ENCODE measurements at places on chromosomes 11 and 22.
A peak's percentile ranks its signal among the peaks of the same experiment; 100 is the strongest.

DNA sequence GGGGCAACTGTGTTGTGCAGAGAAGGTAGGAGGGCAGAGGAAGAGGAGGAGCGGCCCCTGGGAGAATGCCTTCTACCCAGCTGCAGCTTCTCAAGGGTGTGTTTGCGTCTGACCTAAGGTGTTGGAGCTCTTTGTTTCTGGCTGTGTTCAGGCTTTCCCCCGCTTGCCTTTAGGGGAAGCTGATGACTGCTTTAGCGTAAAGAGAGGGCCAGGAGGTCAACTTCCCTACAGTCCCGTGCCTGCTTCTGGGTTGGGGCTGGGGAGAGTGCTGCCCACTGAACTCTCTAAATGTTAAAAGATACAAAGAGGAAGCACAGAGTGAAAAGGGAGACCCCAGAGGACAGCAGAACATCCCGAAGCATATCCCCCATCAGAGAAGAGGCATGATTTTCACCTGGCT lies 99.2 kb downstream of the PTPRJ start:
- DNase-seq = no peak

GRCh38 chr22:27453725-27454124 lies 347.8 kb downstream of the MN1 start:
- DNase-seq = no peak

DNA sequence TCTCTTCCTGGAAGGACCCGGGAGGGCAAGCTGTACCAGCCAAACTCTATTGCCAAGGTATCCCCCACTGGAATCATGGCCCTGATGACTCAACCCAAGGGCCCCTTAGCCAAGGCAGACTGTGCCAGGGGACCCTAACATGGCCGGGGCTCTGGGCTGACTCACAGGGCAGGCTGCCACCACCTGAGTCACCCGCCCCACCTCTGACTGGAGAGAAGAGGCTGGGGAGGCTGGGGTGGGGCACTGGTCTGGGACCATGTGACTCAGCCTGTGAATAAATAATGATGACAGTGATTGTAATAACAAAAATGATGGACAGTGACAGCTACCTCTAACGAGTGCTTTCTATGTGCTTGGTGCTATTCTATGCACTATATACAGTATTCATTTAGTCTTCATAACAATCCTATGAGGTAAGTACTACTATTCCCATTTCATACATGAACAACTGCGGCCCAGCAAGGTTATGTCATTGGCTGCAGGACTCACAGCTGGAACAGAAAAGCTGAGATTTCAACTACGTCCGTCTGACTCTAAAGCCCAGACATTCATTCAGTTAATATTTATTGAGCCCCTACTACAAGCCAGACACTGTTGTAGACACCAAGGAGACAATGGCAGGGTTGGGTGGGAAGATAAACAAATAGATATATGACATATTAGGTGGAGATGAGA lies 84.2 kb downstream of the FBXO7 start:
- DNase-seq = peak; percentile 13

DNA sequence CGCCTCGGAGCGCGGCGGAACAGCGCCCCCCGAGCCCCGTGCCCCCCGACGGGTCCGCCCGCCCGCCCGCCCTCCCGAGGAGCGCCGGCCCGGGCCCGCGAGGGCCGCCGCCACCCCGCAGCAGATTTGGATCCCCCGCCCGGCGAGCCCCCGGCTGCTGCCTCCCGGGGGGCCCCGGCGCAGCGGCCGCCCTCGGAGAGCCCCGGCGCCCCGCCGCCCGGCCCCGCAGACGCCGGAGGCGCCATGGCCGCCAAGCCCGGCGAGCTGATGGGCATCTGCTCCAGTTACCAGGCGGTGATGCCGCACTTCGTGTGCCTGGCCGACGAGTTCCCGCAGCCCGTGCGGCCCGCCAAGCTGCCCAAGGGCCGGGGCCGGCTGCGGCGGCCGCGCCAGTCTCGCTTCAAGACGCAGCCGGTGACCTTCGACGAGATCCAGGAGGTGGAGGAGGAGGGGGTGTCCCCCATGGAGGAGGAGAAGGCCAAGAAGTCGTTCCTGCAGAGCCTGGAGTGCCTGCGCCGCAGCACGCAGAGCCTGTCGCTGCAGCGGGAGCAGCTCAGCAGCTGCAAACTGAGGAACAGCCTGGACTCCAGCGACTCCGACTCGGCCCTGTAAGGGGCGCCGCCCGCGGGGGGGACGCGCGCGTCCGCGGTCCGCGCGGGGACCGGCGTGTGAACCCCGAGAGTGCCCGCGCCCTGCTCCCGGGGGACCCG lies 380 bp downstream of the C11orf96 start:
- peak; percentile 63 for DNase-seq

- DNase-seq = peak; percentile 87
Measured at GRCh38 chr11:119363851-119364590, 17.5 kb downstream of the USP2 start.

DNA sequence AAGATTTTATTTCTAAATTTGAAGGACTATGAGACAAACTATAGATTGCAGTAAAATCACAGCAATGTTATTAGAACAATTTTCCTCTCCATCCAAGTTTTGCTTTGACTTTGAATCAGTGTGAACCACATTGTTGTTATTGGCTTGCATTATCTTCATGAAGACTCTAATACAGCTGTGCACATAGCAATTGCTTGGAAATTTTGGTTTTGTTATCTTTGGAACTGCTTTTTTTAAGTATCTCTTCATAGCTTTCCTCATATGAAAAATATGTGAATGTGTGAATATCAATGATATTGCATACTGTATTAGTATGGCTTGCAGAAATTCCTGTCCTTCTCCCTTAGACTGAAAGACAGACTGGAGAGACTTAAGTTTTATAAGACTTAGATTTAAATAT lies 666.6 kb downstream of the LUZP2 start:
- DNase-seq = no peak

DNA sequence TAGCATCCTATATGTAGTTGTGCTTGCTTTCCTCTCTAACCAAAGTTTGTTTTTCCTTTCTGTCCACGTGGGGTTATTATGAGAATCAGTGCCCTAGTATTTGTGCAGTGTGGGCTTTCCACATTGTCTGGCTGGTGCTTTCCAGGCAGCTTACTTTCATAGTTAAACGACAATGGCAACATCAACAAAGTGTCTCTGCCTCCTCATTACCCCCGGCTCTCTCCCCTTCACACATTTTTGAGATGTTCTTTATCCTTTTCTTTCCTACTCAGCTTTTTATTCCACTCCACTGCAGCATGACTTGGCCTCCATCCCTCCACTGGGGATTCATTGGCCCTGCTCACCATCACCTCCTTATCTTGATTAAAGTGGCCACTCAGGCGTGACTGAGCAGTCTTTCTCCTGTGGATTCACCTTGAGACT lies 19.1 kb downstream of the SPECC1L start:
- DNase-seq = no peak

DNA sequence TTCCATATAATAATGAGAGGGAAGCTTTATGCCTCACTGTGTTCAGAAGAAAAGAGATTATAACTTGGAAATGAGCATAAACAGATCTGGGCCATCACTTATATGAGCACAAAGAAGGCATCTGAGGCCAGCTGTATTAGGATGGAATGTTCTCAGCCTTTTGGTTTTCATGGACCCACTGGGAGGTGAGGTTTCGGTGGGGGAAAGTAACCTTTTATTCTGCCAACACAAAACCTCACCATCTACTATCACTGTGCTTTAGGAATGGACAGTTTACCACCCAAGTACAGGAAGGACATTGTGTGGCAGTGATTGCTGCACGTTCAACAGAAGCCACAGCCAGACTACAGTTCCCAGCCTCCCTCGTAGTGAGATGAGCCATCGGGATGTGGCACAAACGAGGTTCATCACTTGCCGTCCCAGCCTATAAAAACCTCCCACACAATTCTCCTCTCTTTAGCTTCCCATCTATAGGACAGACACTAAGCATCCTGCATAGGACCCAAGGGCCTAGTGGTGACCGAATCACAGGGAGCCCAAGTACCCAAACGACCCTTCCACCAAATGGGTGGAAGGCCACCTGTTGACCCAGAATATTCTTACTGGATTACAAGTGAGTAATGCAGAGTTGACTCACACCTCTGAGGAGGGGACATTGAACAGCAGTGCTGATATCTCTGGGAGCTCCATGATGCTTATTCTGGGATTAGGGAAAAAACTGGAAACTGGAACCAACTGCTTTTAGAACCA lies 121.5 kb upstream of the RAG2 start:
- no peak for DNase-seq

- DNase-seq = no peak
Measured at GRCh38 chr11:134789104-134789503, 377.1 kb upstream of the B3GAT1 start.

GRCh38 chr11:10588904-10589303 lies 20.4 kb upstream of the LYVE1 start:
- no peak for DNase-seq

GRCh38 chr11:119373059-119373920 lies 8.2 kb downstream of the USP2 start:
- no peak for DNase-seq

Measured in DMS53 (cell line).